Effector CD8-positive, alpha-beta T cell (primary cell): ENCODE measurements at places on chromosomes 3 and 15.

GRCh38 chr3:129684270-129684669, 77.8 kb upstream of the PLXND1 start:
- no peak for DNase-seq

GRCh38 chr15:29470794-29471193, 201.2 kb upstream of the NSMCE3 start:
- DNase-seq, result no peak

- DNase-seq, result no peak
These were observed 28.1 kb downstream of the ITGB5 start for GRCh38 chr3:124859025-124859424.

GRCh38 chr3:170437176-170437575, 18.5 kb downstream of the CLDN11 start:
- no peak for DNase-seq

DNA sequence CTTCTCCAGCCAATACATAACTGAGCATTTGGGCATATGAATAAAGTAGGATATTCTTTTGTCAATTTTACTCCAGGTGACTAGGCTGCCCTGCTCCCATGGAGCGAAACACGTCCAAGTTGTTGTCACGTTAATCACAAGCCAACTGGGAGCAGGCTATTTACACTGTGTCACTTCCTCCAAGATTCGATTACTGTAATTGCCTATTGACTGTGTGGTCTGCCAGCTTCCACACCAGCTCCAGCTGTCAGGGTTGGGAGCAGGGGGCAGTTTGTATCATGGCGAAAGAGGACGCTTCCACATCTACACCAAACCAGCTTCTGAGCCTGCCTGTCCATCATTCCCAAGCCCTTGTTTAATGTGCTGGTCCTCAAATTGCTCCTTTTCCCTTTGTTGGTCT, 89.2 kb upstream of the RORA start:
- no peak for DNase-seq

DNA sequence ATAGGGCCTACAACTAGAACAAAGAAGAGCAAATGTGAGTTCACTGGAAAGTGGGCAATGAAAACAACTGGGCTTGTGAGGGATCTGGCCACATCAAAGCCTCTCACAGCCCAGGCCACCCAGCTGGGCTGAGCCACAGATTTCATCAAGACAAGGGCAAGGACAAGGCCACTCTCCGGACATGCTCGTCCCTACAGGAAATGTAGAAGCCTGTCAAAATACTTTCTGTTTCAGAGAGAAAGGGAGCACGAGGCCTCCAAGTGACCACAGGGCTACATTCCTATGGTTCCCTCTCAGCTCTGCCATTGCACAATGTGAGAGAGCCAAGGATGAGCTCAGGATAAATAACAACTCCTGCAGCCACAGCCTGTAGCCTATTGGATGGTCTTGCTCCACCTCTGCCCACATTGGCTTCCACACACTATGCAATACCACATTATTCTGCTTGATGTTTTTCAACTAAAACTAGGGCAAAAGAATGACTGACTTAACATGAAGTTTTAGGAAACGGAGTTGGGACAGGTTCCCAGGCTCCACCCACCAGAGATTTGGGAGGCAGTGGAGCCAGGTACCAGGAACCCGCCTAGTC, 12.1 kb downstream of the TBC1D2B start:
- no peak for DNase-seq

DNA sequence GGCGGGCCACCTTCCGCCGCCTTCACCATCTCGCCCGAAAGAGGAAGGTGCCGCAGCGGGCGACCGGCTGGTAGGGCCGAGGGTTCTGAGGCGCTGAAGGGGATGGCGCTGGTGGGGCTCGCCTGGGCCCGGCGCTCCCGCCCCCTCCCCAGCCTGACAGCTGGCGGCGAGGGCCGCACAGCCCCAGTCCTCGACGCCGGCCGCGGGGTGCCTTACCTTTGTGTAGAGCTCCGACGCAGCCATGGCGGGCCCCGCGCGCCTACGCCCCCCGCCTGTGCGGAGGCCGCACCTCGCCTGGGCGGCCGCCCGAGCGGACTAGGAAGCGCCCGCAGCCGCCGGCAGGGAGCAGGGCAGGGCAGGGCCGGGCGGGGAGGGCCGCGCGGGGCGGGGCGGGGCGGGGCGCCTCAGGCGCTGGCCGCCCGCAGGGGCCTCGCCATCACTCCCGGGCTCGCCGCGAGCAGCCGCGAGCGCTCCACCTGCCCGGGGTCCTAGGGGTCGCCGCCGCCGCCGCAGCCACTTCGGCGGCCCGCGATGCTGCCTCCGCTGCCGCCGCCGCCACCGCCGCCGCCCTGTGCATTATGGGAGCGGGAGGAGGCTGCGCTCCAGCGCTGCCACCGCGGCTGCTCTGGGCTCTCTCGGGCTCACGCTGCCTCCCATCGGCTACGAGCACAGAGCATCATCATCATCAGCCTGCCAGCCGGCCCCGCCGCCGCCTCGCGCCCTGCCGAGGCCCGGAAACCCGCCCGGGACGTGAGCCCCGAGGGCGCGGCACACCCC, at the start of gene MYO5A:
Gene MYO5A (minus strand): TSS at position 317 of the 777 bp plus-strand sequence. CDS start 74 bp downstream, at position 243.
- peak; percentile 49 for DNase-seq

GRCh38 chr3:43688245-43688650, 2.5 kb upstream of the ABHD5 start:
- no peak for DNase-seq

DNA sequence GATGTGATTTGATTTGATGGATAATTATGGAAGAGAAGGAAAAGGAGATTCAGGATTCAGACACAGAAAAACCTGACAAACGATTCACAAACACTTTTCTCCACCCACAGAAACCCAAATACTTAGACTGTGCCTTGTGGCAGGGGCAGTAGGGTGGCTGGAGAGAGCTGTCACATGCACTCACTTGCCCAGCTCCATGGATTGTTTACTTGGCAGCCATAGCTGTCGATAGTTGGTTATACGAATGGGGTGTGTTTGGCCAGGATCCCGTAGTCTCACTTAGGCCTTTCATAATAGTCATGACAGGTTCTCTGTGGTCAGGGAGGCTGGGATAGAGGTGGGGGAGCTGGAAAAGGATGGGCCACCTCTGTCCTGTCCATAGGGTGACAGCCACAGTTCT, 76.9 kb downstream of the CACNA1D start:
- no peak for DNase-seq

DNA sequence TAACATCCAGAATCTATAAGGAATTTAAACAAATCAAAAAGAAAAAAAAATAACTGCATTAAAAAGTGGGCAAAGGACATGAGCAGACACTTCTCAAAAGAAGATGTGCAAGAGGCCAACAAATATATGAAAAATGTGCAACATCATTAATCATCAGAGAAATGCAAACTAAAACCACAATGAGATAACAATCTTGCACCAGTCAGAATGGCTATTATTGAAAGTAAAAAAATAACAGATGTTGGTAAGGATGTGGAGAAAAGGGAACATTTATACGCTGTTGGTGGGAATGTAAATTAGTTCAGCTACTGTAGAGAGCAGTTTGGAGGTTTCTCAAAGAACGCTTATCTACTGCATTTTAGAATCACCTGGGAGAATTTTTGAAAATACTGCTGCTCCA, 186.1 kb downstream of the OTOL1 start:
- DNase-seq, result no peak

- no peak for DNase-seq
These were observed 152.4 kb upstream of the RORA start for GRCh38 chr15:61381501-61381900.

GRCh38 chr3:161694682-161695564, 198.3 kb downstream of the OTOL1 start:
- DNase-seq, result no peak
